ENCODE measurements at places on chromosomes 4 and X.

- DNase-seq: no peak
These were observed 192.9 kb upstream of the RBPJ start for GRCh38 chr4:26127851-26128337.

DNA sequence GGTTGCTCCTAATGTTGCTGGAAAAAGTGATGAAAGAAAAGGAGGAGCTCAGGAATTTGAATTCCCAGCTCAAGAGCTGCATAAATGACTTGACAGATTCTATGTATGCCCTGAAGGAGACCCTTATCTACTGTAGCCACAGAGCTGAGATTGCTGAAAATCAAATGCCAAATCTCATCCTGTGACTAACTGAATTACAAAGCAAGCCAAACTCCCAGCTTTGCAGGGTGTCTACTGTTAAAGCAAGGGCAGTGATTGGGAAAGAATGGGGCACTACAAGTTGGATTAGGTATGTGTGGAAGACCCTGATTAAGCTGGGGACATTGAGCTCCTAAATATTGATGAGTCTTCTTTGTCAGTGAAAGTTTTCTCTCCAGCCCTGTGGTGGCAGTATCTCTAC, 20.8 kb upstream of the SMIM9 start:
- no peak for DNase-seq

DNA sequence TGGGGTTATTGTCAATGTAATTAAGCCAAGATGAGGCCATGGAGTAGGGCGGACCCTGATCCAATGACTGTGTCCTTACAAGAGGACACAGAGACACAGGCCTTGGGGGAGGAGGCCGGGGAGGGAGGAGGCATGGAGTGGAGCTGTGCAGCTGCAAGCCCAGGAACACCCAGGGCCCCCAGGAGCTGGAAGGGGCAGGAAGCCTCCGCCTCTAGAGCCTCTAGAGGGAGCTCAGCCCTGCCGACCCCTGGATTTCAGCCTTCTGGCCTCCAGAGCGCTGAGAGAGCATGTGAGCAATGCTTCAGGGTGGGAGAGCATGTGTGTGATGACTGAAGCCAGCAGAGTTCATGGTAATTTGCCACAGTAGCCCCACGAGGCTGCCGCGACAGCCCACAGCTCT, 234.6 kb downstream of the AFAP1 start:
- DNase-seq: no peak

- peak; percentile 88 for DNase-seq
These were observed 93.6 kb downstream of the PDLIM5 start for GRCh38 chr4:94545296-94545695.

DNA sequence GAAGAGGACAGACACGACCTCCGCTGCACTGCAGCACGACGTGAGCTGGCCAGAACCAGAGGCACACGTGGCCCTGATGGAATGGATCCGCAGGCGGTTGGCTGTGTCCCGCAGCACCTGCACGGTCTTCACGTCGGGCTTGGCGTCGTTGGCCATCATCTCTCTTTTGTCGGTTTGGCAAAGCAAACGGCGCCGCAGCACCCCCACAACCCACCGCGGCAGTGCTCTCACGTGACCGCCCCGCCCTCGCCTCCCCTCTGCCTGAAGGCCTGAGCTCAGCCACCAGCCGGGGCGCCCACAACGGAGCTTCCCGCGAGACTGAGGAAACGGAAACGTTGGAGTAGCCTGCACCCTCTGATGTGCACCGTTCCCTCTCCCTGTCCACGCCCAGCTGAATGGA, at the start of gene TKTL2:
TSS of gene TKTL2 (minus strand) at position 179 of the 400 bp plus-strand sequence. CDS start at position 159, 20 bp downstream.
- no peak for DNase-seq

GRCh38 chr4:163598028-163598427, 103.5 kb downstream of the TMA16 start:
- no peak for DNase-seq

- DNase-seq: peak; percentile 21
These were observed 48.0 kb upstream of the TMEM131L start for GRCh38 chr4:153418121-153418520.

DNA sequence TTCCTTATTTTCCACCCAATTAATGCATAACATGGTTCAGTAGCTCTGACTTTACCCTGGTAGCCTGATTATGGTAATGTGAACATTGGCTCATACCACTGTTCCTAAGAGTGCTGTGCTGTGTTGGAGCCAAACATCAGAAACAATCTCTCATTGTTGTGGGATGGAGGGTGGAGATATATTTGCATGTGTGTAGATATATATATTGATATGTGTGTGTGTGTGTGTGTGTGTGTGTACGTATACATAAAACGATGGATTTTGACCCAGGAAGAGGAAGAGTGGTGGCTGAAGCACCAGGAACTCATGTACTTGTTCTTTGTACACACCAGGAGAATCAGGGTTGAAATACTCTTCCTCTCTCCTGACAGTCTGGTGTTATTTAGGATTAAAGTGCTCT, 247.7 kb downstream of the IL15 start:
- no peak for DNase-seq

GRCh38 chr4:2785613-2786012, 7.3 kb upstream of the SH3BP2 start:
- no peak for DNase-seq

DNA sequence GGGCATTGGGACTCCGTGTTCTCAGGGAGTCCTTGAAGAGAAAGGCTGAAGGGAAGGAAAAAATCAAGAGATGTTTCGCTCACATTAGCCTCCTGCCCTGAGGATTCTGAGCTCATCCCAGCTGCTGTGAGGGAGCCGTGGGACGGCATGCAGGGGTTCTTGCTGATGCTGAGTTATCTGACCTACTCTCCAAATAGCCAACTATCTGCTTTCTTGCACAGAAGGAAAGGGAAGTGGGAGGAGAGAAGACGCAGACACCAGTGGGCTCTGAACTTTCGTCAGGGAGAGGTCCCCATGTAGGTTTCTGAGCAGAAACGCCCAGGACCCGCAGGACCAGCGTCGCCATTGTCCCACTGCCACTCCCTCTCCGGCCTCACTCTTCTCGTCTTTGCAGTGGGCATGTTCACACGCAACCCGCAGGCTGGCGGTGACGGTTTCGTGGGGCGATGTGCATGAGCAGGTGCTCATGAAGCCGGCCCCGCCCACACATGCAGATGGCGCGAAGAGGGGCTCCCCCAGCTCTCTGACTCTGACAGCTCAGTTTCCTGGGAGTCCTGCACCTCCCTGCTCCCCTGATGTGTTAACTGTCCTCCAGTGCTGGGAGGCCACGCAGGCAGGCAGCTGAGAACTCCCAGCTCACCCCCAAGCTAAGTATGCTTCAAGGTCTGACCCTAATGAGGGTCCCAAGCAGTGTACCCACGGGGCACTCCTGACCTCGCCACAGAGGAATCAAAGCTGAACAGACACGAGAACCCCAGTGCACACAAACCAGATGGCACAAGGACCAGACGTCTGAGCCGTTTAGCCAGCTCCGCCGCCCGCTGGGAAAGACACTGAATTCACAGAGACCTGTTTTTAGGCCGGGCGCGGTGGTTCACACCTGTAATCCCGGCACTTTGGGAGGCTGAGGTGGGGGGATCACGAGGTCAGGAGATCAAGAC, 13.6 kb upstream of the ABLIM2 start:
- no peak for DNase-seq

DNA sequence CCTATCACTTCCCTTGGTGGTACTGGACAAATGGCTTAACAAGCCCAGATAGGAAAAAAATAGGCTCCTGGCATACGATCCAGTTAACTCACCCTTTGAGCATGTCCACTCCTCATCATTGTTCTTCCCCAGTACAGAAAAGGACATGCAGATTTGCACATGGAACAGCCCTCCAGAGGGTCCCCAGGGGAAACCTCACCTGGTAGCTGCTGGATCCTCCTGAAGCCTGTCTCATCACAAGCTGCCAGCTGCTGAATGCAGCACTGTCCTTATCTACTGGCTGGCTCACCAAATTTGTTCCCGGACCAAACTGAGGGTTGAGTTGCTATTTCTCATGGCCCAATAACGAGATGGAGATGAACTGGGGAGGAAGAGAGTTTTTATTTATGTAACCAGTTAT, 49.4 kb downstream of the SERTM2 start:
- no peak for DNase-seq

DNA sequence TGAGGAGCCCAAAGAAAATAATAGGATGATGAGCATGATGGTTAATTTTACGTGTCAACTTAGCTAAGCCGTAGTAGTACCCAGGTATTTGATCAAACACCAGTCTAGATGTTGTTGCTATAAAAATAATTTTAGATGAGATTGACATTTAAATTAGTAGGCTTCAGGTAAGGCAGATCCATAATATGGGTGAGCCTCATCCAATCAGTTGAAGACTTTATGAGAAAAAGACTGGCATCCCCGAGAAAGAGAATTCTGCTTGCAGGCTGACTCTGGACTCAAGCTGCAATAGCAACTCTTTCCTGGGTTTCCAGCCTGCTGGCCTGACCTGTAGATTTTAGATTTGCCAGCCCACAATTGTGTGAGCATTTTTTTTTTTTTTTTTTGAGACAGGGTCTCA, 192.8 kb upstream of the LNX1 start:
- DNase-seq: no peak

- no peak for DNase-seq
These were observed 32.2 kb downstream of the DHRSX start for GRCh38 chrX:2468261-2469195.

GRCh38 chr4:156825074-156825473, 146.5 kb downstream of the PDGFC start:
- no peak for DNase-seq

DNA sequence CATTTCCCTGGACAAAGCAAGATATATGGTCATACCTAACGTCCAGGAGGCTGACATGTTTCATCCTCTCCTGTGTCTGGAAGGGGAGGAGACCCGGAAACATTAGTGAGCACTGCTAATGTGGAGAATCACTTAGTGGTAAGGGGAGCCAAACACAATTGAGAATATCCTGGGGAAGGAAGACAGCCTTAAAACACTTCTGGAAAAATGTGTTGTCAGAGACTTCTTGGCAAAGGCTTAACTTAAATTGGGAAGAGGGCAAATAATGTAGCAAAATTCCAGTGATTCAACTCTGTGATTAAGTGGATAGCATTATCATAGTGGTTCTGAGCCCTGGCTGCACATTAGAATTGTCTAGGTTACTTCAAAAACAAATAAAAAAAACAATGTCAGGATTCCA, 39.5 kb downstream of the SPARCL1 start:
- no peak for DNase-seq

DNA sequence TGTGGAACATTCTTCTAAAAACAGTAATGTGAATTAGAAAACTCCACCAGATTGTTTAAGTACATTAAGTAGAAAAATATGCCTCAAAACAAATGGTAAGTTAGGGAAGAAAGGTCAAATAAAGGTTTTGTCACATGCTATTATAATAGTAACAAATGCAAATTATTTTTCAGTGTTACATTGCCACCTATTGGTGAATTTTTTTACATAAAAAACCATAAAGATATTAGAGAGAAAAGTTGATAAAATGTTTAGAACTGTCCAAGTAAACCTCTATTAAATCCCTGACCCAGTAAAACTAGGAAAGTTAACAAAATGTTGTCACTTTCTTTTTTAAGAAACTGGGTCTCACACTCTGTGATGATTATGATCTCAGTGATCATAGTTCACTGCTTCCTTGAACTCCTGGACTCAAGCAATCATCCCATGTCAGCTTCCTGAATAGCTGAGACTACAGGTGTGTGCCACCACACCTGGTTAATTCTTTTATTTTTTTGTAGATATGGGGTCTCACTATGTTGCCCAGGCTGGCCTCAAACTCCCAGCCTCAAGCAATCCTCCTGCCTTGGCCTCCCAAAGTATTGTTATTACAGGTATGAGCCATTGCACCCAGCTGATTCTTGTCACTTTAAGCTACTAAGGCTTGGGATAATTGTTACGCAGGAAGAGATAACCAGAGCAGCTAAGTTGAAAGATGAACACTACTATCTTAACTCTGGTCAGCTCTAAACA, 157.6 kb downstream of the ATRX start:
- DNase-seq: peak; percentile 0

- DNase-seq: no peak
These were observed at the start of gene MAGIX for GRCh38 chrX:49162620-49163019. MAGIX (plus strand) TSS chrX:49162758; CDS start chrX:49162890, 132 bp downstream.

DNA sequence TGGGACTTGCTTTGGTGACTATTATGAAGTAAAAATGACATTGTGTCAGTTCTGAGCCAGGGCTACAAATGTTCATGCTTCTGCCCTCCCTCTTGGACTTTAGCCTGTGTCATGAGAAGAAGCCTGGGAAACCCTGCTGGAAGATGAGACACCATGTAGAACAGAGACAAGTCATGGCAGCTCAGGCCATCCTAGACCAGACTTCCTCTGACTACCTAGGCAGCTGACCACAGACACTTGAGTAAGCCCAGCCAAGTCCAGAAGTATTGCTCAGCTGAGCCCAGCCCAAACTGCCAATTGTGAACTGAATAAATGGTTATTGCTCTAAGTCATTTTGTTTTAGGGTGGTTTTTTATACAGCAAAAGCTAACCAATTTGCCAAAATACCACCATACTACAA, 467.6 kb upstream of the CNKSR2 start:
- DNase-seq: no peak

- no peak for DNase-seq
These were observed 248.0 kb downstream of the TRIML1 start for GRCh38 chr4:188387179-188387791.

GRCh38 chr4:6152869-6153705, 47.3 kb downstream of the JAKMIP1 start:
- no peak for DNase-seq

DNA sequence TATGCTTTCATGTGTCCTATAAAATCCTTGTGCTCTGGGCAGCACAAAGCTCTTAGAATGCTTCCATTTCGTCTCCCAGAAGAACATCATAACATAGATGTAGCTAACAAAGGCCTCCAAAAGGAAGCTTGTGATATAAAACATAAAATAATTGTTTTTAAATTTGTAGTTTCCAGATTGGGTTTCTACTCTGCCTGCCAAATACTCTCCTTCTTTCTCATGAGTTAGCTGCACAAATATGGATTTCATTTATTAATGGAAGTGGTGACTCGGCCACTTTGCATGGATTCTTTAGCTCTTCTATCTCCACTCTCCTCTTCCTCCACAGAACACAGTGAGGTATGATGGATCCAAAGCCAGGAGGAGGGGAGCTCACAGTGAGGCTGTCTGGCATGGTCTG, 265.4 kb downstream of the COL25A1 start:
- no peak for DNase-seq

DNA sequence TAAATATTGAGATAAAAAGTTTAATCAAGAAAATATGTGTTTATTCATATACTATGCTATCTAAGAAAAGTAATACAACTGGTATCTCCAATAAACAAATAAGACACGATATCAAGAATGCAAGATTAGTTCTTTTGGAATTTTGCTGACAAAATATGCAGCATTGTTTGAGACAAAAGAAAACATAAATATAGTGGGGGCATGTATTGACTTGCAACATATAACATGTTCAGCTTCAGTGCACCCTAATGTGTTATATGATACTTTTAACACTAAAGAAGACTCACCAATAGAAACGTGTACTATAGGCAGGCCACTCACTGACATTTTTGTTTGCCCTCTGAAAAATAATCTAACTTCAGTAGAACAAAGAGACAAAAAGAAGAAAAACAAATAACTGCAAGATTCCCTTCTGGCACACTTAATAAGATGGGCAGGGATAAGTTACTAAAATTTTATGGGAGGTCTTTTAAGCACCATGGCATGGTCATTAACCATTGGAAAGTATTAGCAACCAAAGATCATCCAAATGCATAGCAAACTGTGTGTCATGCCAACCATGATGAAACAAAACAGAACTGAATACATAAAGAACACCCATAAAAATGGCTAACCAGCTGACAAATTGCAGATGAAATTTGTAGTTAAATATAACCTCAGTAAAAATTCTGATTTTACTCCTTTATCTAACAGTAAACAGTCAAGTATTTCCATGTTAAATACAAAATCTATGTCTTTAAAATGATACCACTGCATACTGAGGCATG, 447.9 kb upstream of the FAM241A start:
- no peak for DNase-seq
